ENCODE measurements at places on chromosomes 13 and 19.

- no peak for DNase-seq
These were observed 3.1 kb downstream of the KISS1R start for GRCh38 chr19:920051-920864.

DNA sequence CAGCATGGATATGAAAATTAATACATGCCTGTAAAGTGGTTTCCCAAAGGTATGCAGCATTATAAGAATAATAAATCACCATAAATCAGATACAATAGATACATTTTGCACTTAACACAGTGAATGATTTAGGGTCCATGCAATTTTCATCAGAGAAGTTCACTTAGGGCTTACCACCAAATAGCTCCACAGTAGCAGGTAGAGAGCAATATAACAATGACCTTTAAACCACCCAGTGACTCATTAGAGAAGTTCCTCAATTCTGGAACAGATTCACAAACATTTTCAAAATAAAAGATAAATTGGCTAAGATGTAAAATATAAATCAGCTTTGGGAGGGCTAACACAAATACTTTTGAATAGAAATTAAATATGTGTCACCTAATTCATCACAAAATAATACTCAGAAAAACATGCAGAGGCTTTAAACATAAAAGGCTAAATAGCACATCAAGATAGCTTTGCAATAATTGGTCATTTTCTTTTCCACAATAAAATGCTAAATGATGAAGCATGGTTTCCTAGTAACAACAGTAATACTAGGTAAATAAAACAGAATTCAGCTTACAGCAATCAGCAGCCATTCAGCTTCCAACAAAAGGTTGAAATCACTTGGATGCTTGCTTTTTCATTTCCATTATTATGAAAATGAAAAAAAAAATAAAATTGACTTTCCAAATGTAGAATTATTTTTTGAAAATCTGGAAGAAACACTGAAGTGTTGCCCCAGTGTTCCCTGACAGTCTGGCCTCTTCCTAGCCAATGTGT, 84.3 kb upstream of the NBEA start:
- DNase-seq: no peak

DNA sequence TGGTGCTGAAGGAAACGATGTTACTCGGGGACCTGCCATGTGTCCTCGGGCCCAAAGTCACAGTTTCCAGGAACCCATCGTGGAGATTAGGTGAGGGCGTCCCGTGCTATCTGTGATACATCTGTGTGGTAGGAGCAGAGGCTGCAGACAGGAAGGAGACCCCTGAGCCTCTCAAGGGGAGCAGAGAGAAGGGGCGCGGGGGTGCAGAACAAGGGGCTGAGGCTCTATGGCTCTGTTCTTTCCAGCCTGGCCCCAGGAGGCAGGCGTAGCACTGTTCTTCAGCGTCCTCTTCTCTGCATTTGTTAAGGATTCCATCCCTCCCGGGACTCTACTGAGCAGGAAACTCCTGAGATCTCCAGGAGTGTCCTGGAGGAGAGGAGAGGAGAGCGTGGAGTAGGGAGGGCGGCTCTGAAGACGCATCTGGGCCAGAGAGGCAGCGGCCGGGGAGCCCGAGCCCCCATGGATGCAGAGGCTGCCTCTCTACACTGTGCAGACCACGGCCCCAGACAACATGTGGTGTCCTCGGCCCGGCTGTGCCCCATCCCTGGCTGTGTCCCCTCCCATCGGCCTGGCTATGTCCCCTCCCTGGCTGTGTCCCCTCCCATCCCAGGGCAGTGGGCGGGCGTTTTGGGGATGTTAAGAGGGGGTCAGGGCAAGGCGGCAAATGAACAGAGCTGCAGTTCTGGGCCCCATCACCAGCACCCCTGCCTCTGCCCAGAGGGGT, 118.0 kb downstream of the ATP11A start:
- DNase-seq: no peak

- DNase-seq: no peak
These were observed 4.0 kb downstream of the ZNF565 start for GRCh38 chr19:36210497-36210896.

DNA sequence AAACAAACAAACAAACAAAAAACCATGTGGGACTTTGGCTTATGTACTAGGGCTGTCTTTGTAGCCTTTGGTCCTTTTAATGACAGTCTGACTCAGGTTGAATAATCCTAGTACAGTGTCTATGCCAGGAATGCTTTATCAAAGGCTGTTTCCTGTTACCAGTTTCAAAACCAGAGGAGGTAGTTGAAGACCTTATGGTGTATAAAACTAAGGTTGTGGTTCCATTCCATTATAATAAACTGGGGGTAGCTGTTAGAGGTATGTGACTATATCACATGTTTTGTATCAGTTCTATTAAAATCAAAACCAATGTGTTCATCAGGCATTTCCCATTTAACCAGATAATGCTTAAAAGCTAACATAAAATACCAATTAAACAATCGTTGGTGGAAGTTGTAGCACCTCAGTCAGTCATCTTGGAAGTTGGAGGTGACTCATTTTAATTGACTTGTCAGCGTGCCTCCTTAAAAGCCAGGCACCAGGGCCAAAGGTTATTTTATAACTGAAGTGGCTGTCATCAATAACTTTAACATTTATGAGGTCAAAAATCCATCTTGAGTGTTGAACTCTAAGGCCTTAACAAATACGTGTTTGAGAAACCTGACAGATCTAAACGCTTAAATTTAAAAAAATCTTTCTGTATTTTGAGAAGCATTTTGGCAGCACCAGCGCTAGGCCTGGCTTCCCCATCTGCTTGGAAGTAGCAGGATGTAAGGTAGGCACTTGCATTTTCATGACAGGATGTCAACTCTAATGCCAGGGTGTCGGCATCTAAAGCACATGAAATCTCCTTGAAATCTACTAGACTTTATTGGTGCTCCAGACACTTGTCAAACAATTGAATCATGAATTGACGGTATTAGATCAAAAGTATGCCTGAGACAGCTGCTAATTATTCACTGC, 162.5 kb downstream of the LMO7 start:
- DNase-seq: peak; percentile 41

- DNase-seq: no peak
These were observed 181.8 kb downstream of the TBC1D4 start for GRCh38 chr13:75299913-75300862.

DNA sequence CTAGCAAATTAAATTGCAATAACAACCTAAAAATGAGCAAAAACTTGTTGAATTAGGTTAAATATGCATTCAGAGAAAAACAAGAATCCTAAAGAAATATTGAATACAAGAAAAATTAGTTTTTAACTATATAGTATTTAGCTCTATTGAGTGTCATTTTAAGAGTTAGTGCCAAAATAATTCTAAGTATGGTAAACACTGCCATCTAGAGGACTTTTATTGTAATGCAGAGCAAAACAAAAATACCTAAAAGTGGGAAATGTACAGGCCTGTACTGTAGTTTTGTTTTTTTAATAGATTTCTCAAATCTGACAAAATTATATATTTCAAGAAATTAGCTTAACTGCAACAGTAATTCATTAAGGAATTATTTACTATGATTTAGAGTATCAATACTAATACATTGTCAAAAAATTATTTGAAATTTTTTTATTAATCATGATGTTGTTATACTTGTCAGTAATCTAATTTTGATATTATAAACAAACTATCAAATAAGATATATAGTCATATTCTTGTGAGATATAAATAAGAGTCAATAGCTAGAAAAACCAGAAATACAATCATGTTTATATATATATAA, 8.2 kb upstream of the PCDH9 start:
- DNase-seq: peak; percentile 16

- DNase-seq: no peak
These were observed 659.9 kb downstream of the UQCRFS1 start for GRCh38 chr19:28553005-28553404.

GRCh38 chr13:42981317-42981716, 10.7 kb downstream of the EPSTI1 start:
- DNase-seq: no peak

GRCh38 chr19:49684251-49684982, 5.0 kb upstream of the ADM5 start:
- no peak for DNase-seq

DNA sequence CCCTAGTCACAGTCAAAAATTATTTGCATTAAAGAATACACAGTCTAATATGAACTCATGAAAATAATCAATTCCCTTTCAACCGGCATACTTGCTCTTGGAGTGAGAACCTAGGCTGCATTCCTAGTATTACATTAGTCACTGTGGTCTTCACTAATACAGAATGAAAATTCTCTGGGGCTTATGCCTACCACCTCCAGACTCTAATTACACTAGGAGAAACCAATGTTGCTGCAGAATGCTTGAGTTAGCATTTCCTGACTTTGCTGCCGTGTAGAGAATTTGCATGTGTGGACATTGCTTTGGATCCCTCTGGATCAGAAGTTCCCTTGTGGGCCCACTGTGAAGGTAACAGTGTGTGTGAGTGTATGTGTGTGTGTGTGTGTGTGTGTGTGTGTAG, 87.8 kb downstream of the CCNA1 start:
- no peak for DNase-seq

GRCh38 chr13:100808330-100809128, 133.9 kb upstream of the TMTC4 start:
- no peak for DNase-seq

DNA sequence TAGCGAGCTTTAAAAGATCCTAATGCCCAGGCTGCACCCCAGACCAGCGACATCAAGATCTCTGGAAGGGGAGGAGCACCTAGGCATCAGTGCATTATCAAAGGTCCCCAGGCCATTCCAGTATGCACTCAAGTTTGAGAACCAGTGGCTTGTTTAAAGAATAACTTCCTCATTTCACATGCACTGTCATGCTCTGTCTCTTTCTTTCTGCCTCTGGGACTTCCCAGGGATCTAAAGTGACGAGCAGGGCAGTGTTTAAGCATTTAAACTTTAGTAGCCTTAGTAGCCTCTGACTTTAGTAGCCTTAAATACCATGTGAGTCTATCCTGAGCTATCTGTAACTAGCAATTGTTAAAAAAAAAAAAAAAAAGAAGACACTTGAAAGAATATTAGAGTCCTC, 8.9 kb upstream of the FARP1 start:
- no peak for DNase-seq

- DNase-seq: no peak
These were observed 102.9 kb downstream of the TEX26 start for GRCh38 chr13:31035185-31035965.

GRCh38 chr13:45621950-45622349, 6.4 kb upstream of the ERICH6B start:
- DNase-seq: no peak

DNA sequence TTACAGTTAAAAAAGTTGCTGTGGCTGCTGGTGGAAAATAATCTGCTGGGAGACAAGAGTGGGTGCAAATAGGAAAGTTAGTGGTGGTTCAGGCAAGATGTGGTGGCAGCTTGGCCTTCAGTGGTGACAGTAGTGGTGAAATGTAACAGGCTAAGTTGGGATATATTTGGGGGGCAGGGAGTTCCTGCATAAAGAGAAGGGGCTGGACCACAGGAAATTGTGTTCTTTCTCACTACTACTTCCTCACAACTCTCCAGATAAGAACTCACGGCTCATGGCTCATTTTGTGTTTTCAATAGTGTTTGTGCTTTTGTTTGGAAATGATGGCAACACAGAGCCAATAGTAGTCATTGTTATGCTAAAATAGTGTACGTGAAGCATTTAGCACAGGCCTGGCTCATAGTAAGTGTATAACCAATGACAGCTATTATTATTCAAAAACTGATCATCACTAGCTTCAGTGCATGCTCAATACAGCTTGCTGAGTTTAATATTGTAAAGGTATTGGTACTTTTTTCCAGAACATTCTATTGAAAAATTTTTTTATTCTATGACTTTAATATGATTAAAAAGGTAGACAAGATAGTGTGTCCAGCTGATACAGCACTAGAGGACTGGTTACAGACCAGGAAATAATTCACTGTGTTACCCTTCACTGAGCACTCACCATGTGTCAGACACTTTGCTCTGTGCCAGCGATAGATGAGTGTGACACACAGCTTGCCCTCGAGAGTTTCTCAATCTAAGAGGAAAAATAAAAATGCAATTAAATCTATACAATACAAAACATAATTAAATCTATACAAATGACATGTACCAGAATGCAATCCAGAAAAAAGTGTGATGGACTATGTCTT, 209.8 kb downstream of the POU4F1 start:
- DNase-seq: no peak

DNA sequence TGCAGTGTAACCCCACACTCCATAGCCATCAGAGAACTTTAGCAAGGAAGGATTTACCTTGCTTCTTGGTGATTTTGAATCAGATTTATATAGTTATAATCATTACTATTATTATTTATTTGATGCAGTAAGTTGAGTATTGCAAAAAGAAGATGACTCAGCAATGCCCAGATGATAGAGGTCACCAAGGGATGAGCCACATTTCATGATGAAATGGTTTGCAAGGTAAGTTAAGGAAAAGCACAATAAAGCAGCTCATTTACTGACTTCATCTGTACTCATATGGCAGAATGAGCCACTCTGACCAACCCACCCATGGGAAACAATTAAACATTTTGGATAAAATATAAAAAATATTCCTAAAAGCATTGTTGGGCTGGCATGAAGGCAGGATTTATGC, 59.1 kb downstream of the AKAP11 start:
- no peak for DNase-seq

DNA sequence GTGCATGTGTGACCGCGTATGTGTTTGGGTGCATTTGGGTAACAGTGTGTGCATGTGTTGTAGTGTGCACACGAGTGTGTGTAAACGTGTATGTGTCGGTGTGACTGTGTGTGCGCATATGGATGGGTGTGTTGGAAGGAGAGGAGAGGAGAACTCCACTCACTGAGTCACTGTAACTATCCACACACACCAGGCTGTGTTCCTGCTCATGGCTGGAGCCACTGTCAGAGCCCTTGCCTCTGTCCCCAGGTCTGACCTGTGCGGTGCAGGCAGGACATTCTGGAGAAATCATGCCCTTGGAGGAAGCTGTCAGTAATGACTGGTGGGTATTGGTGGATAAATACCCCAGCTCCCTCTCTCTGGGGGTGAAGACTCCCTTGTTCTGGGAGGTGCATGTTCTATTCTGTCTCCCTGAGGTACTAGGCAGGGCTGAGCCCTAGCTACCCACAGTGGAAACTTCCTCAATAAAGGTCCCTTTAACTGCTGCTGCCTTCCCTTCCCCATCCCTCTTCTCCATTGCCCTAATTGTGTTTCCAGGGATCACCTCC, 48.4 kb downstream of the CYP4F22 start:
- no peak for DNase-seq

- no peak for DNase-seq
These were observed 3.2 kb downstream of the GPR108 start for GRCh38 chr19:6734096-6734696.

DNA sequence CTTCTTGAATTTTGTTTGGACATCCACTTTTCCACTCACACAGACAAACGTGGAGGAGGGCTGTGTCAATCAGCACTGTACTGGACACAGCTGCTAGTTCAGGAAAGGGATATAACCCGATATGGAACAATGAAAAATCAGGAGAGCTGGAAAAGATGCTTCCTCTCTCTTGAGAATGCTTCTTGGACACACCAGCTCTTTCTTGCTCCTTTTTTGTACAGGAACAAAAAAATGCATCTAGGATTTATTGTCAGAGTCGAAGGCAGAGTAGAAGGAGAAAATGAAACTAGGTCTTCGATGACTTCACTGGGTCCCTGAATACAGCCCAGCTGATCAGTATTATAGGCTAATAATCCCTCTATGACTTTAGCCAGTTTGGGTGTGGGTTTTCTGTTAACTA, 62.2 kb downstream of the PEG3 start:
- DNase-seq: no peak

- DNase-seq: no peak
These were observed 185.7 kb downstream of the RFC3 start for GRCh38 chr13:34003656-34004055.
